ENCODE measurements at places on chromosomes 16 and 17. TPM values are rescaled to one million over a fixed set of nuclear protein-coding genes. Genes with fewer than 3 reads are reported as not detected.

Gene KIF2B
- total RNA-seq = not detected

Gene HOXB3
- total RNA-seq = 26.5 TPM

Gene KRT40
- not detected for total RNA-seq

Gene PIK3R6
- total RNA-seq = 2.1 TPM

Gene MMP25
- total RNA-seq = not detected

Gene CHST5
- not detected for total RNA-seq

Gene AGRP
- total RNA-seq = not detected

Gene QRICH2
- 1.8 TPM for total RNA-seq

Gene NLRC5
- 39.7 TPM for total RNA-seq

Gene HOXB6
- 40.1 TPM for total RNA-seq

Gene OR4D1
- total RNA-seq = not detected

Gene ARL17B
- total RNA-seq = 15.0 TPM

Gene TBX21
- 1.1 TPM for total RNA-seq

Gene ESRP2
- not detected for total RNA-seq

Gene RAP1GAP2
- total RNA-seq = 13.4 TPM

Gene PRSS36
- total RNA-seq = 15.3 TPM

Gene TNK1
- 3.0 TPM for total RNA-seq

Gene TNFRSF17
- total RNA-seq = not detected

Gene MT3
- total RNA-seq = 2.0 TPM

Gene C1QTNF1
- total RNA-seq = 75.2 TPM

Gene TMEM186
- 7.2 TPM for total RNA-seq

Gene PRKCB
- total RNA-seq = 22.9 TPM

Gene G6PC3
- total RNA-seq = 25.3 TPM

Gene GRB2
- 113 TPM for total RNA-seq

Gene SGCA
- 58.1 TPM for total RNA-seq

Gene MLKL
- 14.7 TPM for total RNA-seq

Gene PRMT7
- total RNA-seq = 34.9 TPM

Gene CHTF8
- total RNA-seq = 67.7 TPM

Gene AIPL1
- not detected for total RNA-seq

Gene SLC35G6
- total RNA-seq = not detected

Gene TAT
- not detected for total RNA-seq

Gene RPRML
- total RNA-seq = 1.8 TPM

Gene FAM171A2
- total RNA-seq = not detected

Gene CCL8
- total RNA-seq = not detected

Gene CCL1
- total RNA-seq = not detected

Gene EXOC3L1
- total RNA-seq = 2.8 TPM

Gene METRNL
- total RNA-seq = 41.1 TPM

Gene JUP
- total RNA-seq = 42.2 TPM

Gene ZPBP2
- not detected for total RNA-seq

Gene TPSAB1
- 94.6 TPM for total RNA-seq

Gene IL34
- total RNA-seq = 2.6 TPM

Gene LPO
- 0.15 TPM for total RNA-seq

Gene NPIPA2
- 4.0 TPM for total RNA-seq

Gene E4F1
- total RNA-seq = 35.2 TPM

Gene SYT17
- 4.2 TPM for total RNA-seq

Gene TMEM204
- 28.6 TPM for total RNA-seq

Gene TMEM238L
- total RNA-seq = not detected

Gene SLC5A10
- not detected for total RNA-seq

Gene TP53TG3C
- not detected for total RNA-seq

Gene GPRC5B
- total RNA-seq = 11.5 TPM

Gene C16orf89
- total RNA-seq = 1.1 TPM

Gene SLC4A1
- not detected for total RNA-seq

Gene OTOA
- not detected for total RNA-seq

Gene SLC13A2
- 0.37 TPM for total RNA-seq

Gene KRT32
- not detected for total RNA-seq

All from gastroesophageal sphincter (tissue), 4 donors.